ENCODE measurements at places on chromosomes 5 and 9.

DNA sequence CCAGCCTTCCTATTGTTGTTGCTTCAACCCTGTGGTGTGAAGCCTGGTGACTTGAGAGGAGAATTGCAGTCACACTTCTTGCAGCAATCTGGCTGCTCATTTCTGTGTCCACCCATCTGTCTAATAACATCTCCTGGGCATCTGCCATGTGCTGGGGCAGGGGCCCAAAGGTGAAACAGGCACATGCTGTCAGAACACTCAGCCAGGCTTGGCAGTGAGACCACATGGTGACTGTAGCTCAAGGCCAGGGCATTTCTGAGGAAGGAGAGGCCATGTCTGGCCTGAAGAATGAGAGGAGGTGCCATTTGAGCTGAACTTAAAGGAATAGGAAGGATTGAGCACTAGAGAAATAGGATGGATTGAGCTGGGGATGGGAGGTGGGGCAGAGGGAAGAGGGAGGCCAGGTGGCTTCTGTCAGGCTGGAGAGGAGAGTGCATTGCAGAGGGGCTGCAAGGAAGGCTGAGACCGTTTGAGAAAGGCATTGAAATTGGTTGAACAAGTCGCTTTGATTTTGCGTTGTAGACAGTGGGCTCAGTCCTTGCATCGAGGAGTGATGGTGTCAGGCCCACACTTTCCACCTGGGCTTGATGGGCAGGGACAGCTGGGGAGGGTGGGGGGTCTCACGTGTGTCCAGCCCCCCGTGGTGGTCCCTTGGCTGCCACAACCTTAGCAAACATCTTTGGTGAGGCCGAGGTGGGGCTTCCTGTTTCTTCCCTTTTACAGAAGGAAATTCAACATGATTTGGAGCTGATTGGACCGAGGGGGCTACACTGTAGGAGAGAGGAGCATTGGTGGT, 222.4 kb downstream of the CACNA1B start:
- no peak for DNase-seq

- DNase-seq = no peak
Observed at GRCh38 chr5:10424124-10424731, 17.5 kb upstream of the ROPN1L start.

GRCh38 chr9:37029776-37030610, 4.1 kb downstream of the PAX5 start:
- no peak for DNase-seq

- no peak for DNase-seq
Observed at GRCh38 chr5:167798448-167798847, 493.0 kb upstream of the WWC1 start.

- no peak for DNase-seq
Observed at GRCh38 chr5:30843541-30843940, 349.9 kb upstream of the CDH6 start.

GRCh38 chr9:108477529-108478006, 378.2 kb downstream of the ACTL7B start:
- DNase-seq = no peak

DNA sequence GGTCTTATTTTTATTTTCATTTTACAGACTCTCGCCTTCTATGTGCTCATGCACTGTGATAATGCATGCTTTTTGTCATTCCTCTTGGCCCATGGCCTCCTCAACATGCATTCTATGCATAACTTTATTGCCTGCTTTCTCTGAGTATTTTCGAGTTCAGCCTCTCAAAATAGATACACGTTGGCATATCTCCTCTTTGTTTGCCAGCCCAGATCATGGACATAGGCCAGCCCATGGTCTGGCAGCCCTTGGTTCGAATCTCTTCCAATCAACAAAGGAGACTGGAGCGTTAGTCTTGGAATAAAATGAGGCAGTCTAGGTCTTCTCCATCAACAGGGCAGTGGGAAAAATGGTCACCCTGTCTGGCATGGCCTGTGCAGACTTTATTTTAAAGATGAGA, 279.5 kb upstream of the ADAMTS16 start:
- no peak for DNase-seq

DNA sequence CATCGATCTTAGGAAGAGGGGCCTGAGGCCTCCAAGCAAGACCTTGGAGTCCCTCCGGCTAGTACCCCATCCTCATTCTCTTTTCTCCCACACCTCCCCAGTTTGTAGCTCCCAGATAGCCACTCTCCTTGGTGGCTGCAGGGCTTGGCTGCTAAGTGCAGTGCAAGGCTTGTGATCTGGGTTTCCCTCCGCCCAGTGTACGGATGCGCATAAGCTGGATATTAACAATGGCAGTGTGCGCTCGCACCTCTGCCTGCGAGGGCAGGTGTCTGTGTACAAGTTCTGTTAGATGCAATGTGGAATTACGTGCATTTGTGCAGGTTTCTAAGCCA, 71.0 kb upstream of the TBCA start:
- no peak for DNase-seq

- DNase-seq = no peak
Observed at GRCh38 chr5:79590396-79590999, 21.7 kb upstream of the TENT2 start.

DNA sequence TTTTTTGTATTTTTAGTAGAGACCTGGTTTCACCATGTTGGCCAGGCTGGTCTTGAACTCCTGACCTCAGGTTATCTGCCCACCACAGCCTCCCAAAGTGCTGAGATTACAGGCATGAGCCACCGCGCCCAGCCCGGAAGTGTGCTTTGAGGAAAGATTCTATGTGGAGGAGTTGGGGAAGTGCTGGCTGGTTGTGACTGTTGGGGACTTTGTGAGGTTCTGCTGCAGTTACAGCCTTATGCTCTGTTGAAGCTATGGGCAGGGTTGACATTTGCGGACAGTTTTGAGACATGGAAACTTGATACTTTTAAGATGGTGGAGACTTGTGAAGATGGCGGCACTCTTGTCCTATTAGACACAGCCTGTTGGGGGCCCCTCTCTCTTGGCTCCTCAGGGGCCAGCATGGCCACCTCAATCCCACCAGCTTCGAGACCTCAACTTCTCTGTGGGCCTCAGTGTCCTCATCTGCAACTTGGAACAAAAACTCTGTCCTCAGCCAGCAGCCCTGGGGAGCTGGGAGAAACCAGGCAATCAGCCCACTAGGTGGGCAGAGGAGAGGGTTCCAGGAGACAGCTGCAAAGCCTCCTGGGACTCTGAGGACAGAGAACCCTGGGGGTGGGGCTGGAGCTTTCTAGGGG, 24.9 kb downstream of the C9orf50 start:
- no peak for DNase-seq

- no peak for DNase-seq
Observed at GRCh38 chr5:63655043-63655442, 307.2 kb downstream of the HTR1A start.

DNA sequence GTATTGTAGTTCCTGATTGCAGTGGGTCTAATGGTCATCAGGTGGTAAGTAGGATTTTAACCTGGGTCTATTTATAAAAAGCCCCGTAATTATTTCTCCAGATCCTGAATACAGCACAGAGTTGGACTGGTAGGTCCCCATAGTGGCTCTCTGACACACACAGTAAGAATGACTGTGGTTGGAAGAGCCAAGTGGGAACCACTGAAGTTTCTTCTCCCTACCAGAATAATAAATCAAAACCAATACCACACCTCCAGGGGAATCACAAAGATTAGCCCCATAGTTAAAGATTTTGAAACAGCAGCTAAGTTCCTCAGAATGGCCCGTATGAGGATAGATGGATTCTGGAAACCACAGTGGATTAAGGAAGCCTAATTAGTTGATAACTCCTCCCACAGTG, 68.4 kb upstream of the ZFR start:
- no peak for DNase-seq

DNA sequence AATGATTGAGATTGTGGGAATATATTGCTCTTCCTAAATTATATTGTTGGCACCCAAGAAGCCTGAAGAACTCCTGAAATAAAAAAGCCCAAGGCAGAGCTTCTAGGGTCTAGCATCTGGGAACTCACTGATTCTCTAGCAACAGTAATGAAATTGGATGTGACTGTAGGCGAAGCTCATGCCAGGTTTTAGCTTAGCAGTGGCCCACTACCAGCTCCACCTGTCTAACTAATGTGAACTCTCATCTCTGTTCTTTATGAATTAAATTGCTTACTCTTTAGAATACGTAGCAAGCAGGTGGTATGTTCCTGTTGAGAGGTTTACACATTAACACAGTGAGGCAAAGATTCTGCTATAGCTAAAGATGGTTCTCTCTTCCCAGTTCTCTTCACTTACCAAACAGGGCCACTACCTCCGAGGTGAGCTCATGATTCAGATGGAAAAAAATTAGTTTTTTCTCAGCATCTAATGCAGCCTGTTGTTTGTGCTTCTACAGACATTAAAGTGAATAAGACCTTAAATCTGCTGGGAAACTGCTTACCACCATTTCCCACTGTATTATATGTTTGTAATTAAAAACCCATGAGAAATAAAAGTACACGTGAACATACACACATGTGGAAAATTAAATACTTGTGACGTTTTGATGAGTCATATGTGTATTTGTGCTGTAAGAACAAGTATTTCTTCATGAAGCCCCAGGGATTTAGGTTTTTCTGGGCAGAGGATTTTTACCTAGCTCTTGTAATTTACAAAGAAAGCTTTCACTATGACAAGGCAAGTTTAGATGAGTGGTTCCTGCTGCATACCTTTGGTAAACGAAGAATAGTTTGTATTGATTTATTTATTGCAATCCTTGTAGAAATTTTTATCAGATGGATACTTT, 360.1 kb downstream of the KDM4C start:
- DNase-seq = no peak

GRCh38 chr9:107832871-107833270, 343.3 kb upstream of the KLF4 start:
- no peak for DNase-seq

DNA sequence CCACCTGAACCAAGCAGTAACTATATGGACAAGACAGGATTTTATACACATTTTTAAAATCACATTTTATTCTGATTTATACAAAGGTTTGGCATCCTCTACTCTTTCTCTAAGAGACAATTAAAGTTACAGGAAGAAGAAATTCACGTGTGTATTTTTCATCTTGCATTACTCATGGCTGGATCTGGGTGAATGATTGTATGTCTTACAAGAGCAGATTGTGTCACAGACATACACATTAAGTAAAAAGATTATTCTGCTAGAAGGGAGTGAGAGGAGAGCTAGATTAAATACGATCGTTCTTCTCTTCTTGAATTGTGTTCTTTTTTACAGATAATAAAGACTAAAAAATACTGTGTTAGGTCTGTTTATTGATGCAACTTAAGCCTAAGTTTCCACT, 20.8 kb upstream of the CEP120 start:
- no peak for DNase-seq

GRCh38 chr9:137115394-137116026, 977 bp upstream of the DPP7 start:
- DNase-seq = no peak

DNA sequence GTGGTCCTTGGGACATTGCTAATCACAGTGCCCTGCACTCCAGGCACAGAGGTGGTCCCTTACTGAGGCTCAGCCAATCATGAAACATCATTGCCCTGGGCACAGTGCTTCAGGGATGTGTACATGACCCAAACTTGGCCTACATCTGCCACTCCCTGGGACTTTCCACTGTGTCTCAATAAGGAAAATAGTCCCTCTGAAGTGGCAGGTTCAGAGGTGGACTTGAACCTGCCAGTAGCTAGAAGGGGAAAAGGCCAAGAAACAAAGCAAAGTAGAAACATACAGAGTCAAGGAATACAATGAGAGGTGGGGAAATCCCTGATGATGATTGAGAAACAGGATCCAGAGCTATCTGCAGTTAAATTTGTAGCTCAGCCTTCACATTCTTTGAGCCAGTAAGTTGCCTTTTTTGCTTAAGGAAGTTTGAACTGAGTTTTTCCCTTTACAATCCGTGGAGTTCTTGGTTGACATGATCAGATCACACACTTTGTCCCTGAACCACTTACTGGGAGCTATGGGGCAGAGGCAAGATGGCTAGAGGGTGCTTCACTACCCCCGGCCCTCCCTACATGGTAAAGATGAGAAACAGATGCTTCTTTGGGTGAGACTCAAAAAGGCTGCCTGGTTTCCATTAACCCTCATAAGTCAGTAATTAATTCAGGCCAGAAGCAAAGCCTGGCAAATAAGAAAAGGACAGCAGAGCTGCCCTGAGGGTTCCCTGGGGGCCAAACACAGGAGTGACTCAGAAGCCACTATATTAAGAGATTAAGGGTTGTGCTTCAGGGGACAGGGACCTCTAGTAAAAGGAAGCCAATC, 57.6 kb downstream of the SH3TC2 start:
- no peak for DNase-seq

DNA sequence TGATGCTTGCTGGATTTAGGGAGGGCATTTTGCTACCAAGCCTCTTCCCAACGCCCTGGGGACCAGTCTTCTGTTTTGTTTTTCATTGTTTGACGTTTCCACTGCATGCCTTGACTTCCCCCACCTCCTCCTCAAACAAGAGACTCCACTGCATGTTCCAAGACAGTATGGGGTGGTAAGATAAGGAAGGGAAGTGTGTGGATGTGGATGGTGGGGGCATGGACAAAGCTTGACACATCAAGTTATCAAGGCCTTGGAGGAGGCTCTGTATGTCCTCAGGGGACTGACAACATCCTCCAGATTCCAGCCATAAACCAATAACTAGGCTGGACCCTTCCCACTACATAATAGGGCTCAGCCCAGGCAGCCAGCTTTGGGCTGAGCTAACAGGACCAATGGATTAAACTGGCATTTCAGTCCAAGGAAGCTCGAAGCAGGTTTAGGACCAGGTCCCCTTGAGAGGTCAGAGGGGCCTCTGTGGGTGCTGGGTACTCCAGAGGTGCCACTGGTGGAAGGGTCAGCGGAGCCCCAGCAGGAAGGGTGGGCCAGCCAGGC, 23.0 kb downstream of the PCDHGC5 start:
- no peak for DNase-seq

GRCh38 chr5:162824360-162824759, 613.0 kb upstream of the CCNG1 start:
- DNase-seq = no peak
